Central memory CD8-positive, alpha-beta T cell (primary cell): ENCODE measurements at places on chromosomes 2 and 18.
A peak's percentile ranks its signal among the peaks of the same experiment; 100 is the strongest.

DNA sequence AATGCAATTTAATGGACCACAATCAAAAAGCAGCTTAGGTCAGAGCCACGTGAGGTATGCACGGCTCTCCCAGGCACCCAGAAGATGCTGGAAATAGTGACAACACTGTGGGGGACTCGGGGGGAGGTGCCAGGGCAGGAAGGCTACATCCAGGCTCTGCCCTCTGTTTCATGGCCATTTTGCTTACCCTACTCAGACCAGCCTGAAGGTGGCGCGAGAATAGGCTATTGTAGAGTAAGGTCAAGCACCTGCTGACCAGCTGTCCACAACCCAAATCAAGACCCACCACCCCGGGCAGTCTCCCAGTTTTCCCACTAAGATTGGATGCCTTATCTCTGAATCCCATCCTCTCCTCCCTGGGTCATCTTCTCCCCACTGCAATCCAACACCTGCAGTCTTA lies 115.7 kb downstream of the VIT start:
- H3K27me3 ChIP-seq = no peaks in the 10 kb centered on the region
- H3K4me1 ChIP-seq = peaks cover 8% of the 10 kb centered on the region
- H3K4me3 ChIP-seq = no peak overlapping the region

DNA sequence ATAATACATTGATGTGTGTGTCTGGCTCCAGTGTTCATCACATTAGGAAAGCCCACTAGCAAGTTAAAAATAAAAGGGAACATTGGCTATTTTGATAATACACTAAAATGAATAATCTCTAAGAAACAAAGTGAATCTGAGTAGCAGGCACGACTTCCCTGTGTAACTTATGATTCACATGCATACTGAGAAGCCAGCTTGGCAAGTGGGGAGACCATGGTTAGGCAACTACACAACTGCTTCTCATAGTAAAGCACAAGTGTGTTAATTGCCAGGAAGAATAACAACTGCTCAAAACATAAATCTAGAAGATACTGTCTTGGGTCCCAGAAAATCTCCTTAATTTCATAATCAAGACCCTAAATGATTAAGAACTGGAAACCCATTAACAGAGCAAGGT lies 4.0 kb downstream of the MYO5B start:
- DNase-seq = no peak
- no peaks in the 10 kb centered on the region for H3K36me3 ChIP-seq
- peaks cover 45% of the 10 kb centered on the region for H3K27me3 ChIP-seq
- H3K4me3 ChIP-seq = no peak overlapping the region

- H3K36me3 ChIP-seq = peaks cover 2% of the 10 kb centered on the region
- H3K4me1 ChIP-seq = peaks cover 4% of the 10 kb centered on the region
- H3K4me3 ChIP-seq = no peak overlapping the region
- peaks cover 16% of the 10 kb centered on the region for H3K27me3 ChIP-seq
- no peak for DNase-seq
- H3K27ac ChIP-seq = no peak overlapping the region
Measured at GRCh38 chr2:12162269-12163247, 416.1 kb downstream of the LPIN1 start.

DNA sequence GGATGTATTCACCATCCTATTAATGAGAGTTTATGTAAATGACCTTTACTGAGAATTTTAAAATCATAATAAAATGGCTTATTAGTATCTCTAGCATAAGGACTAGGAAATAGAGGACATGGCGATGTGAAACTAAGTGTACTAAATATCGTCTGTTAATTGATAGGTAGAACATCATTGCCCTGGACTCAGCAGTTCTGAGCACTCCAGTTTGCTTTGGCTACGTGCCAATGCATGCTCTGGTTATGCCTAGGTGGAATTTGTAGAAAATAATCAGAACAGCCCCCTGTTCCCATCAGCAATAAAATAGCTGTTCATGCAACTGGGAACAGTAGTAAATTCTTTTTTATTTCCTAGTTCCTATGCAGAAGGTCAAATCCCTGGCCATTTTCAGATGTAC lies 247.8 kb downstream of the DOK6 start:
- no peaks in the 10 kb centered on the region for H3K36me3 ChIP-seq
- no peaks in the 10 kb centered on the region for H3K4me1 ChIP-seq
- peaks cover 42% of the 10 kb centered on the region for H3K27me3 ChIP-seq
- DNase-seq = no peak
- H3K27ac ChIP-seq = no peak overlapping the region

GRCh38 chr2:85811180-85812093 lies 57.6 kb downstream of the ATOH8 start:
- H3K36me3 ChIP-seq = peaks cover 4% of the 10 kb centered on the region
- DNase-seq = peak; percentile 6
- H3K4me1 ChIP-seq = no peaks in the 10 kb centered on the region

- peak overlapping the region; percentile 79 for H3K27ac ChIP-seq
- peaks cover 18% of the 10 kb centered on the region for H3K36me3 ChIP-seq
- no peaks in the 10 kb centered on the region for H3K27me3 ChIP-seq
Measured at GRCh38 chr2:197238043-197238365, 72.6 kb downstream of the ANKRD44 start.

DNA sequence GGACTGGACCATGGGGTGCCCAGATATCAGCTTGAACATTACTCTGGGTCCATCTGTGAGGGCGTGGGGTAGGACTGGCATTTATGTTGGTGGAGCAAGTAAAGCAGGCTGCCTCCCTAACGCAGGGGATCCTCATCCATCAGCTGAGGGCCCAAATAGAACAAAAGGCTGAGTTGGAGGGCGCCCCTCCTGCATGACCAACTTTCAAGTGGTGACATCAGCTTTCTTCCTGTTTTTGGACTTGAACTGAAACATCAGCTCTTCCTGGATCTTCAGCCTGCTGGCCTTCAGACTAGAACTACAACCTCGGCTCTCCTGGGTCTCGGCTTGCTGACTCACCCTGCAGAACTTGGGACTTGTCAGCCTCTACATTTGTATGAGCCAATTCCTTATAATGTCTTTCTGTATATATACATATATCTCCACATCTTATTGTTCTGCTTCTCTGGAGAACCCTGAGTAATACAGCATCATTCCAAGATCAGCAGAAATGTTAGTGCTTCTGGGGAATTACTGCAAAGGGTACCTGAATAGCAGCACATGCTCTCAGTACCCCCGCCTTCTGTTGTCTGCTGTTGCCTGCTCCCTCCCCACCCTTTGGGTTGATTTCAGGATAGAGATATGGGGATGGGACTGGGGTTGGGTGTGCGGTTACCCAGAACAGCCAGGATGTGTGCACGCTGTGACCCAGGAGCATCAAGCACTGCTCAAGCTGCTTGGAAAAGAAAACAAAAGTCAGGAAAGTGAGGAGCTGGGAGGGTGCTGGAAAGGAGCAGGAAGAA lies 20.0 kb downstream of the TMEM127 start:
- H3K27me3 ChIP-seq = no peaks in the 10 kb centered on the region
- H3K4me1 ChIP-seq = peaks cover 48% of the 10 kb centered on the region
- DNase-seq = no peak
- peak overlapping the region; percentile 19 for H3K27ac ChIP-seq
- H3K4me3 ChIP-seq = peak overlapping the region; percentile 8
- H3K36me3 ChIP-seq = peaks cover 10% of the 10 kb centered on the region

DNA sequence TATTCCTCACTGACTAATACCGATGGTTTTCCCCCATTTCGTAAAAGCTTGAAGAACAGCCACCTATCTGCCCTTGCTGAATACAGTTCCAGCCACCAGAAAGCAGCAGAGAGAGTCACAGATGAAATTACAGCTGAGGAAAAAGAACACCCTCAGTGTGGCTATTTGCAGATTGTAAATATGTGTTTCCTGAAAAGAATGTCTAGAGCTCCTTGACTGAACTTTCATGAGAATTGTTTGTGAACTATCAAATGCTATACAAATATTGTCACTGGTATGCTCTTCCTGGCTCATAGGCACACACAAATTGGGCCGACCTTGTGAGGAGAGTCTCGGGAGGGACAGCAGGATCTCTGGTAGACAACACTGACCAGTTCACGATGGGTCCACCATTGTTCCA lies 58.1 kb upstream of the TTC39C start:
- no peaks in the 10 kb centered on the region for H3K4me1 ChIP-seq

GRCh38 chr2:157061799-157062198 lies 195.7 kb upstream of the GALNT5 start:
- DNase-seq = no peak
- H3K27ac ChIP-seq = no peak overlapping the region
- H3K36me3 ChIP-seq = no peaks in the 10 kb centered on the region
- no peaks in the 10 kb centered on the region for H3K4me1 ChIP-seq
- no peaks in the 10 kb centered on the region for H3K27me3 ChIP-seq
- no peak overlapping the region for H3K4me3 ChIP-seq

DNA sequence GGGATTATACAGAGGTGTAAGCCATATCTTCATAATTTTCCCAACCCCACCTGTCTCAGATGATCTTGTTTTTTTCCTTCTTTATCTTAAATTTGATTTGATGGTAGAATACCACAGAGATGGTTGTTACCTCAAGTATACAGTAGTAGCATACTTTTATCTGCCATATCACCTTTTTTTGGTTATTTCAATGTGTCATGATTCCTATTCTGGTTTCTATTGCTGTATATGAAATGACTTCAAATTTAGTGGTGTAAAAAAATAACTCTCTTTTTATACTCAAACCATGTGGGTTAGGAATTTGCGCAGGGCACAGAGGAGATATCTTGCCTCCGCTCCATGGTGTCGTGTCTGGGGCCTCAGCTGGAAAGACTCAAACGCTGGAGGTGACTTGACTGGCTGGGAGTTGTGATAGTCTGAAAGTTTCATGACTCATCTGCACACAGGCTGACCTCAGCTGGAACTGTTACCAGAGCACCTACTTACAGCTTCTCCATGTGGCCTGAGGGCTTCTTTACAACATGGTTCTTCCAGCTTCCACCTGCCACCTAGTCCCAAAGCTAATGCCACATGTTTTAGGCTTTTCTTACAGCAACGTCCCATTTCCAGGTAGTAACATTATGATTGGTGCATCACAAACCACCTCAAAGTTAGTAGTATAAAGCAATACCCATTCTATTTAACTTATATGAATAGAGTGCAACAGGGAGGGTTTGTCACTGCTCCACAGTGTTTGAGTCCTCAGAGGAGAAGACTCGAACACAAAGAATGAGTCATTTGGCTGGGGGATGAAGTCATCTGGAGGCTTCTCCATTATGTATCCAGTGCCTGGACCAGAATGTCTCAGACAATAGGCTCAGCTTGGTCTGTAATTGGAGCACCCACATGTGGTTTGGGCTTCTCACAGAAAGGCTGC lies 82.3 kb upstream of the XPO1 start:
- no peak overlapping the region for H3K4me3 ChIP-seq
- H3K36me3 ChIP-seq = no peaks in the 10 kb centered on the region
- no peaks in the 10 kb centered on the region for H3K27me3 ChIP-seq
- H3K4me1 ChIP-seq = no peaks in the 10 kb centered on the region
- no peak for DNase-seq
- H3K27ac ChIP-seq = no peak overlapping the region

GRCh38 chr2:239905306-239905705 lies 119.8 kb downstream of the NDUFA10 start:
- no peaks in the 10 kb centered on the region for H3K36me3 ChIP-seq
- H3K27me3 ChIP-seq = peaks cover 22% of the 10 kb centered on the region
- DNase-seq = no peak
- no peak overlapping the region for H3K27ac ChIP-seq
- peaks cover 2% of the 10 kb centered on the region for H3K4me1 ChIP-seq

DNA sequence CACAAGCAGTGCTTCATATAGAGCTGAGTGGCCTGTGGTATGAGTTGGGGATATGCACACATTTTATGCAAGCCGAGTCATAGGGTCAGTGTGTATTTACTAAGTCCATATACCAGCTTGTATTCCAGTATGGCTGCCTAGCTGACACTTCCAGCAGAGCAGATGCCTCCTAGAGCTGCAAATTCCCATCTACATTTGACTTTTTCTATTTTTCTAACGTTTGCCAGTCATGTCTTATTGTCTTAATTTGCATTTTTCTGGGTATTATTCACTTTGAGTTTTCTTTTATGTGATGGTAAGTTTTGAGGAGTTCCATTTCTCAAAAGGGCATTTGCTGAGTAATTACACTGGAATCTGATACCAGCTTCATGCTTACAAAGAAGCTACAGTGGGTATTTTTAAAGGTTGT lies 334.5 kb upstream of the CDH2 start:
- H3K36me3 ChIP-seq = no peaks in the 10 kb centered on the region
- no peak overlapping the region for H3K27ac ChIP-seq
- H3K4me1 ChIP-seq = no peaks in the 10 kb centered on the region
- no peak overlapping the region for H3K4me3 ChIP-seq
- DNase-seq = no peak

DNA sequence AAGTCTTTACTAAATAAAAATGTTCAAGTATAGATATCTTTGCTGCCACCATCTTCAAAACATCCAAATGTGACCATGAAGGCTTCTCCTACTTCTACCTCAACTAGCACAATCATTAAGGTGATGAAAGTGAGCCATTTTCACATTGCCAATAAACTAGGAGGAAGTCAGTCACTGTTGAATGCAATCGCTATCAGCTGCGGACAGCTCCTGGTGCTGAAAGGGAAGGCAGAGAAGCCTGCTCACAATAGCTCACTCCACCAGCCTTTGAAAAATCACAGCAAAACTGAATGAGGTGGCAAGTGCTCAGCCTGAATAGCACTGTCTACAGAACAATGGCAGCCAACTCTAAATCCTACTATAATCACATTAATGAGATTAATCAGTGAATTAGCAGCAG lies 2.2 kb downstream of the MYT1L start:
- no peaks in the 10 kb centered on the region for H3K27me3 ChIP-seq
- no peak overlapping the region for H3K27ac ChIP-seq
- no peak overlapping the region for H3K4me3 ChIP-seq
- no peaks in the 10 kb centered on the region for H3K4me1 ChIP-seq

- H3K4me1 ChIP-seq = no peaks in the 10 kb centered on the region
- no peak for DNase-seq
- H3K4me3 ChIP-seq = no peak overlapping the region
- H3K27ac ChIP-seq = no peak overlapping the region
Measured at GRCh38 chr2:175080479-175080878, 75.3 kb upstream of the CHN1 start.

DNA sequence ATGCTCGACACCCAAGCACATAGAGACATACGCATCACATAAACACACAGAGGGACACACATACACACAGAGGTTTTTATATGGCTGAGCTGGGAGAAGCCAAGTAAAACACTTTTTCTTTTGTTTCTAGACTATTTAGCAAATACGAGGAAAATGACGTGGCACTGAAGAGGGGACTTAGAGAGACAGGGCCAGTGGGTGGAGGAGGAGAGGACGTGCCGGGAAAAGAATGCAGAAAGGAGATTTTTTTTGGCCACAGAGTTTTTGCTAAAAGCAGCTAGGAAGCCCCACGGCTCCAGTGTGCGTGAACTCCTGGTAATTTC lies 168.5 kb upstream of the KLF7 start:
- no peak for DNase-seq
- H3K4me1 ChIP-seq = peaks cover 33% of the 10 kb centered on the region
- H3K27ac ChIP-seq = peak overlapping the region; percentile 5
- no peaks in the 10 kb centered on the region for H3K36me3 ChIP-seq
- H3K4me3 ChIP-seq = peak overlapping the region; percentile 36

DNA sequence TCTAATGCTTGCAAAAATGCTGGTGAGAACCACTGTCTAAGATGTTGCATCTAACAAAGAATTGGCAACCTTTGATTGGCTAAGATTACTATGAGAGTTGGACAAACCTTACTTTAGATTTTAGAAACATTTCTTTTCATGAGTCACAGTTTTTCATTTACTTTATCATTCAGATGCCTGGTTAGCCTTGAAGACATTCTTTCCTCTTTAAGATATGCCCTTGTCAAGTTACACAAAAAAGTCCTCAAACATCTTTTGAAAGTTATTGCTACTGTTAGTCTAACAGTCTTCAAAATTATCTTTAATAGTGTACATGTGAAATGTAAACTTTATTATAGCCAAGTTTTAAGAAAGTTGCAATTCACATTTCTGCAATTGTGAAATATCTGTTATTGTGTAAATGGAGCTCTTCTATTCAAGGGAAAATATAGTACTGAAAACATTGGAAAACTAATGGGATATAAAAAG lies 276.3 kb downstream of the RND3 start:
- H3K36me3 ChIP-seq = no peaks in the 10 kb centered on the region
- no peak overlapping the region for H3K27ac ChIP-seq
- no peak overlapping the region for H3K4me3 ChIP-seq
- H3K4me1 ChIP-seq = no peaks in the 10 kb centered on the region
